ENCODE measurements at places on chromosomes 11 and 22.
A peak's percentile ranks its signal among the peaks of the same experiment; 100 is the strongest.

DNA sequence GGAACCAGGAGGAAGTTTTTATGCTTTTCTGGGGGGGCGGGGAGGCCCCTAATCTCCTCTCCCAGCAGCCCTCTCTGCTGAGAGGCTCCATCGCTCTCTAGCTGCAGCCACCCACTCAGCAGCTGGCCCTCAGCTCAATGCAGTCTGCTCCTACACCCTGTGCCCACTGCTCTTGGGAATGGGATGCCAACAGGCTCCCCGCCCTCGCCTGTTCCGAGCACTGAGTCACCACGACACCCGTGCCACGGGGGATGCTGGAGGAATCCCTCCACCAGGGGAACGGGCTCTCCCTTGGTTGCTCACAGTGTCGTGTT, 23.5 kb upstream of the SUSD2 start:
- H3K27ac ChIP-seq, result no peak overlapping the region
- H3K27me3 ChIP-seq, result no peaks in the 10 kb centered on the region
- peak overlapping the region; percentile 94 for H3K4me3 ChIP-seq
- H3K36me3 ChIP-seq, result peaks cover 8% of the 10 kb centered on the region
- no peak for DNase-seq
- peaks cover 66% of the 10 kb centered on the region for H3K4me1 ChIP-seq

DNA sequence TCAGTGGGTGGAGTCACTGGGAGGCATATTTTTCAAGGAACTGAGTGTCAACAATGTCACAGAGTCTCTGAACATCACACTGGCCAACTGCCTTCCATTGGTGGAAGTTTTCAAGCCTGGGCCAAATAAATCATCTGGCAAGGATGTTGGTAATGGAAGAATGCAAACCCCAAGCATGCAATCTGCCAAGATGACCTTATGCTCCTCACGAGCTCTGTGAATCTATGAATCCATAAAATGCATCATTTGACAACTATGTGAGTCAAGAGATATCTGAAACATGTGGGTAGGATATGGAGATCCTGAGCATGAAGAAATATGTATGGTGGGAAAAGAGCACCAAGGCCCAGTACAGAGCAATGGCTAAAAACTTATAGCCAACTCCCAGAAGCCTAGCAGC, 122.2 kb downstream of the PLEKHA7 start:
- DNase-seq, result no peak
- H3K27ac ChIP-seq, result no peak overlapping the region
- H3K27me3 ChIP-seq, result no peaks in the 10 kb centered on the region
- H3K4me1 ChIP-seq, result no peaks in the 10 kb centered on the region

GRCh38 chr11:16326679-16327297, 29.6 kb downstream of the SOX6 start:
- H3K4me1 ChIP-seq, result no peaks in the 10 kb centered on the region
- no peaks in the 10 kb centered on the region for H3K27me3 ChIP-seq
- H3K4me3 ChIP-seq, result no peak overlapping the region
- DNase-seq, result no peak
- H3K27ac ChIP-seq, result no peak overlapping the region

DNA sequence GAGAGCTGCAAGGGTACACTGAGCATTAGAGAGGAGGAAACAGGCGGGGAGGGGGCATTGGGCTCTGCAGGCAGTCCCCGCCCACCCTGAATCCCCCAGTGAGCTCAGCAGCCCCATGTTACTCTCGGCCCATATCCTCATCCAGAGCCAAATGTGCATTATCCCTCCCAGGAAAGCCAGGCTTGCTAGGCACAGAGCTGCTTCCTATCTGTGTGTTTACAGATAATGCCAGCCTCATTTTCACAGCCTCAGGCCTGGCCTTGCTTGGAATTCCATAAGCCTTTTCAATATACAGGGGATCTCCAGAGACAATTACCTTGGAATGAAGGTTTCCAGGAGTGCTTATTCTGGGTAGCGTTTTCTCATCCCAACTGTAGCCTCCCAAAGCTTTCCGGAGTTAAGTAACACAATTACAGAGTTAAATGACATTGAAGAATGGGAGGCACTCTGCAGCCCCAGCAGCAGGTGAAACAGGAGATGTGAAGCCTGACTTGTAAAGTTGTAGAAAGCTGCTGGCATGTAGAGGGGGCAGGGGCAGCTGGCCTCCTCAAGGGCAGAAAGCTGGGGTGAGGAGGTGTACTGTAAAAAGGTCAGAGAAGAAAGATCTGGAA, 91.5 kb upstream of the TBCEL start:
- H3K4me1 ChIP-seq, result no peaks in the 10 kb centered on the region
- H3K36me3 ChIP-seq, result no peaks in the 10 kb centered on the region
- no peak overlapping the region for H3K27ac ChIP-seq
- H3K4me3 ChIP-seq, result no peak overlapping the region
- no peak for DNase-seq

GRCh38 chr11:106958517-106959248, 59.6 kb downstream of the GUCY1A2 start:
- H3K4me3 ChIP-seq, result no peak overlapping the region
- no peak overlapping the region for H3K27ac ChIP-seq
- no peaks in the 10 kb centered on the region for H3K27me3 ChIP-seq
- no peaks in the 10 kb centered on the region for H3K4me1 ChIP-seq

DNA sequence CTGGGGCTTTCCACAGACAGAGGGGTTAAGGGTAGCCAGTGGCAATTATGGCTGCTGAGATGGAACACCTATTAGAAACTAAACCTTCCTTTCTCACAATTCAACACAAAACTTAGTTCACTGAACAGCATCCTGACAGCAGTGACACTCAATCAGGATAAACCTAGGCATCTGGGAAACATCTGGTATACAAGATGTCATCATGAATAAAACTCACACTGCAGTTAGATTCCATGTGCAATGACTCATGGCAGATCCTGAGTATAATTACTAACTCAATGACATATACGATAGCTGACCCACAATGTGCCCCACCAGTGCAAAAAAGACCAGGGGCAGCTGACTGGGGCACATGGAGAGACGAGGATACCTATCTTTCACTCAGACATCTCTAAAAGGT, 17.7 kb downstream of the RBFOX2 start:
- H3K27me3 ChIP-seq, result no peaks in the 10 kb centered on the region
- DNase-seq, result no peak
- H3K4me3 ChIP-seq, result no peak overlapping the region
- H3K27ac ChIP-seq, result no peak overlapping the region
- no peaks in the 10 kb centered on the region for H3K36me3 ChIP-seq
- H3K4me1 ChIP-seq, result no peaks in the 10 kb centered on the region

GRCh38 chr11:2077061-2077802, 62.0 kb downstream of the IGF2 start:
- H3K4me1 ChIP-seq, result no peaks in the 10 kb centered on the region
- no peak for DNase-seq
- no peaks in the 10 kb centered on the region for H3K27me3 ChIP-seq
- H3K27ac ChIP-seq, result no peak overlapping the region
- H3K36me3 ChIP-seq, result no peaks in the 10 kb centered on the region

GRCh38 chr11:64001484-64002420, 15.5 kb downstream of the OTUB1 start:
- H3K36me3 ChIP-seq, result peaks cover 4% of the 10 kb centered on the region
- H3K4me3 ChIP-seq, result no peak overlapping the region
- H3K27ac ChIP-seq, result no peak overlapping the region
- peaks cover 7% of the 10 kb centered on the region for H3K4me1 ChIP-seq

GRCh38 chr11:96943970-96944369, 554.2 kb downstream of the JRKL start:
- DNase-seq, result no peak
- H3K27ac ChIP-seq, result no peak overlapping the region
- no peaks in the 10 kb centered on the region for H3K4me1 ChIP-seq
- no peaks in the 10 kb centered on the region for H3K36me3 ChIP-seq

GRCh38 chr11:76856571-76856970, 4.1 kb upstream of the ACER3 start:
- H3K4me1 ChIP-seq, result peaks cover 9% of the 10 kb centered on the region
- H3K27me3 ChIP-seq, result no peaks in the 10 kb centered on the region
- DNase-seq, result no peak
- H3K36me3 ChIP-seq, result no peaks in the 10 kb centered on the region
- H3K27ac ChIP-seq, result no peak overlapping the region

GRCh38 chr22:37887584-37888378, 18.3 kb upstream of the MICALL1 start:
- no peak overlapping the region for H3K4me3 ChIP-seq
- no peaks in the 10 kb centered on the region for H3K4me1 ChIP-seq
- H3K27ac ChIP-seq, result no peak overlapping the region
- H3K36me3 ChIP-seq, result peaks cover 20% of the 10 kb centered on the region
- no peaks in the 10 kb centered on the region for H3K27me3 ChIP-seq

DNA sequence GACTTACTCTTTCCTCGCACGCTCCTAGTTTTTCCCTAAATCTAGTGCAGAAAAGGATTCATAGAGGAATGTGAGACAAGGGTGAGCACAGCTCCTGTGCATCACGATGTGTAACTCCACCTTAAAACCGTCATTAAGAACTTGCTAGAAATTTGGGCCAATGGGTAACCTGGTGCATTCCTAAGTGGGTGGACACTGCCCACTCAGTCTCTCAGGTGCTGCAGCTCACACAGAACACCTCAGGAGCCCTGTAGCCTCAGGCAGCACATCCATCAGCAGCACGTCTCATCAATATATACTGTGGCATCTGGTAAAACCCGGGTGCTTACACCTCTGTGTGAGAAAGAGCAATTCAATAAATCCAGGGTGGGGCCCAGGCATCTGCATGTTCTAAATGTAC, 12.4 kb downstream of the POU2AF3 start:
- H3K36me3 ChIP-seq, result no peaks in the 10 kb centered on the region
- DNase-seq, result no peak
- H3K27me3 ChIP-seq, result no peaks in the 10 kb centered on the region
- H3K4me3 ChIP-seq, result no peak overlapping the region
- no peaks in the 10 kb centered on the region for H3K4me1 ChIP-seq
- H3K27ac ChIP-seq, result no peak overlapping the region

DNA sequence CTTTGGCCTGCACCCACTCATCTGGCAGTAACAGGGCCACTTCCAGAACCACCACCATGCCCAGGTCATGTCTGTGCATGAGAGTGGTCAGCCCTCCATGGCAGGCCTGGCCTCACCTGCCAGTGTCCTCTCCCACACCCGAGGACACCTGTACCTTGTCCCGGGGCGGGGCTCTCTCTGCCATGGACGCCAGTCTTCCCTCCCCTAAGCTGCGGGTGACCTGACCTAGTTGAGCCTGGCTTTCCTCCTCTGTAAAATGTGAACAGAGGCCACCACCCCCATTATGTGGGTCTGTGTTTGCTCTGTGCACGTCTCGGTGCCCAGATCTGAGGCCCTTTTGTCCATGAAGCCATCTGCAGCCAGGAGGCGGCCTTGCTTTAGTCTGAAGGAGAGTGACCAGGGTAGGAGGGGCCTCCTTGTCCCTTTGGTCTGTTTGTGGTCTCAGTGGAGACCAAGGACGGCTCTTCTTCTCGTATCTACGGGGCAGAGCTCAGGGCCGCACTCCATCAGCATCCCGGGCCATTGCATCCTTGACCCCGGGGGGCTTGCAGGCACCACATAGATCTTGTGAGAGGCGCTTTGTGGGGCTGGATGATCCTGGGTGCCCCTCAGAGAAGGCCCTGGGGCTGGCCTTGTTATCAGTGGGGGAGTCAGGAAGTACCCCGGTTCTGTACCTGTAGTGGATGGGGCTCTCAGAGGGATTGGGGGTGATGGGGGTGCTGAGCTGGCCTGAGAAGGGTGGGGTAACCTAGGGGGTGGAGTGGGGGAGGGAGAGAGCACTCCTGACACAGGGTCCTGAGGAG, 121.6 kb downstream of the KCNQ1 start:
- no peak for DNase-seq
- H3K36me3 ChIP-seq, result no peaks in the 10 kb centered on the region
- H3K27ac ChIP-seq, result no peak overlapping the region
- no peak overlapping the region for H3K4me3 ChIP-seq

GRCh38 chr11:17850336-17850735, 115.8 kb downstream of the KCNC1 start:
- no peak overlapping the region for H3K27ac ChIP-seq
- no peaks in the 10 kb centered on the region for H3K4me1 ChIP-seq
- no peak for DNase-seq
- no peaks in the 10 kb centered on the region for H3K27me3 ChIP-seq
- no peaks in the 10 kb centered on the region for H3K36me3 ChIP-seq
- H3K4me3 ChIP-seq, result no peak overlapping the region

DNA sequence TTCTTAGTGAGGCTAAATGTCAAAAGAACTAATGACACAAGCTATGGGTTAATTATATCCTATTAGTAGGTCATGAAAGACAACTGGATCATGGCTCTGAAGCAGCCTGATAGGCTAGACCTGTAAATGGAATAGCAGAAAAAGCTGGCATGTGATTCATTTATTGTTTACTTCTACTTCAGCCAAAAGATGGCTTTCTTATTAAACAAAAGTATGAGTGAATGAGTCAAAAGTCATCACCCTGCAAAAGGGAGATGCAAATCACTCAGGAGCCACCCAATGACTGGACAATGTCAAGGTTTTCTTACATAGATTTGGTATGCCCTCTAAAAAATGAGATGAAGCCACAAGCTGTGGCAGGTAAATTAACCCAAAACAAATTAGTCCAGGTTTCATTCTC, 138.0 kb downstream of the TRPC6 start:
- H3K4me3 ChIP-seq, result no peak overlapping the region
- H3K27me3 ChIP-seq, result no peaks in the 10 kb centered on the region
- no peak for DNase-seq
- H3K27ac ChIP-seq, result no peak overlapping the region
- H3K36me3 ChIP-seq, result no peaks in the 10 kb centered on the region

DNA sequence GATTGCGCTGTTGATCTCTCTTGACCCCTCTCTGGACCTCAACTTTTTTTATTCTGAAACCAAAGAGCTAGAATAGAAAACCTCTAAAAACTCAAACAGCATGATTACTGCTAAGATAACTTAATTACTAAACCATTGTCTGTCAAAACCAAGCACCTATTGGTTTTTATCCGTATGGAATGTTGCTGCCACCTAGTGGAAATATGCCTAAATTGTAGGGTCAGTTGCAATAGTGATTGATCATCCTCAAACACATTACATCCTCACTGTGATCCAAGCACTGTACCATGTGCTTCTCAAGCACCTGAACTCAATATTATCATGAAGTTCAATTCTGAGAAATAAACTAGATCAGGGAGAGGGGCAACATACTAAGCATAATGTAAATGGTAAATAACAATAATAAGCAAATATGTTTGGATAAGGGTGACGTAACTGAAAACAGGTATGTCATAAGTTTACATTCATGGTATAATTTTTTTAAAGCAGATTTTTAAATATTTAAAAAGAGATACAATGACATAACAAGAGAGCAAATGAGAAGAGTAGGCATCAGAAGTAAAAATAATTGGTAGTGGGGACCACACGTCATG, 3.8 kb upstream of the OR5A2 start:
- H3K27me3 ChIP-seq, result no peaks in the 10 kb centered on the region
- H3K27ac ChIP-seq, result no peak overlapping the region
- DNase-seq, result peak; percentile 29
- no peaks in the 10 kb centered on the region for H3K4me1 ChIP-seq

GRCh38 chr22:23856721-23857605, 712 bp upstream of the SLC2A11 start:
- H3K27me3 ChIP-seq, result no peaks in the 10 kb centered on the region
- H3K27ac ChIP-seq, result peak overlapping the region; percentile 73
- H3K36me3 ChIP-seq, result no peaks in the 10 kb centered on the region
- DNase-seq, result no peak
- peak overlapping the region; percentile 82 for H3K4me3 ChIP-seq

GRCh38 chr11:97092823-97093222, 703.0 kb downstream of the JRKL start:
- H3K36me3 ChIP-seq, result no peaks in the 10 kb centered on the region
- H3K4me3 ChIP-seq, result no peak overlapping the region
- H3K4me1 ChIP-seq, result no peaks in the 10 kb centered on the region
- no peak overlapping the region for H3K27ac ChIP-seq
- DNase-seq, result no peak
- H3K27me3 ChIP-seq, result no peaks in the 10 kb centered on the region

GRCh38 chr11:32184041-32184722, 93.3 kb downstream of the RCN1 start:
- DNase-seq, result no peak
- no peak overlapping the region for H3K4me3 ChIP-seq
- H3K27ac ChIP-seq, result no peak overlapping the region
- H3K27me3 ChIP-seq, result no peaks in the 10 kb centered on the region
- no peaks in the 10 kb centered on the region for H3K4me1 ChIP-seq

Data from CD8-positive, alpha-beta memory T cell (primary cell).